ENCODE measurements at places on chromosomes 12 and 14.

GRCh38 chr12:120263748-120264085 is 1.8 kb downstream of the PXN start:
- no peak for DNase-seq

GRCh38 chr12:108827941-108828340 is 29.4 kb downstream of the SSH1 start:
- no peak for DNase-seq

GRCh38 chr12:84857525-84858208 is 54.9 kb downstream of the SLC6A15 start:
- DNase-seq, result no peak

DNA sequence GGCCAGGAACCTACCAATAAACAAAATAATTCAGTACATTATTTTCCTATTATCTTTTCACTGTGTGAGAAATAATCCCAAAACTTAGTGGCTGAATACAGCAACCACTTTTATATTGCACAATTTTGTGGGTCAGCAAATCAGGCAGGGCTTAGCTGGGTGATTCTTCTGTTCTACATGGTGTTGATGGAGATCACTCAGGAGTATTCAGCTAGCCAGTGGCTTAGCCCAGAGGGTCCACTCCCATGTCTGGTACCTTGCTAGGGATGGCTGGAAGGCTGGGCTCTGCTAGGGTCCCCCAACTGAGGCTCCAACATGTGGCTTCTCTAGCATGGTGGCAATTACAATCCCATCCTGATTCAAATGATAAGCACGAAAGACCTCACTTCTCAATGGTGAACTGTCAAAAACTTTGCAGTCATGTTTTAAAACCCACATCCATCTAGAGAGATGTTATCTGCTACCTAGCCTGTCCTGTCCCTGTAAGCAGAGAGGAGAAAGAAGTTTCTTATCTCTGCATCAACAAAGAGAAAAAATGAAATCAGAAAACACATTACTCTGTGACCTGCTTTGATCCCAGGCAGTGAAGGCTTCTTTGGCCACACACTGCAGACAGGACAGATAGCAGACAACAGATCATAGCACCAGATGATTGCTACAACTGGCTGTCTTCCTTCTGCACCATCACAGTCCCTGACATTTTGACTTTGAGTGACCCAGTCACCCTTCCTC is 51.0 kb upstream of the MYL2 start:
- DNase-seq, result no peak

GRCh38 chr12:108845696-108846095 is 11.7 kb downstream of the SSH1 start:
- no peak for DNase-seq

DNA sequence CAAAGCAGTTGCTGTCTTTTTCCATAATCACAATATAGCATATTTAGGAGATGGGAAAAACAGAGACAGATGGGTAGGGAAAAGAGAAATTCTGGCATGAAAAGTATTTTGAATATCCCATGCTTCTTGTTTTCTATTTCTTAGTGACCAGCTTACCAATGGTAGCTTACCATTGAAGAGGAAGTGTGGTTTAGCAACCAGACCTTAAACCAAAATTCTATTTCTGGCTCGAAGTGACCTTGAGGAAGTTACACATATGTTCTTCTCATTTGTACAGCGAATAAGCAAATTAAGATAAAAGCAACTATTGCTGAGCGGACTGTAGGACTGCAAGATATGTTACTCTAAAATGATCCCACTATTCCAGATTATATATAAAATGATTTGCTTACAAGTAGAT is 82.9 kb downstream of the FGD4 start:
- no peak for DNase-seq

GRCh38 chr12:18752947-18753346 is 15.0 kb downstream of the CAPZA3 start:
- DNase-seq, result peak; percentile 98

- DNase-seq, result no peak
Measured at GRCh38 chr12:5817246-5817645, 127.8 kb downstream of the ANO2 start.

GRCh38 chr14:67622675-67623074 is 3.0 kb downstream of the ARG2 start:
- peak; percentile 97 for DNase-seq

GRCh38 chr12:118520214-118521035 is 144.1 kb downstream of the SUDS3 start:
- DNase-seq, result peak; percentile 40

DNA sequence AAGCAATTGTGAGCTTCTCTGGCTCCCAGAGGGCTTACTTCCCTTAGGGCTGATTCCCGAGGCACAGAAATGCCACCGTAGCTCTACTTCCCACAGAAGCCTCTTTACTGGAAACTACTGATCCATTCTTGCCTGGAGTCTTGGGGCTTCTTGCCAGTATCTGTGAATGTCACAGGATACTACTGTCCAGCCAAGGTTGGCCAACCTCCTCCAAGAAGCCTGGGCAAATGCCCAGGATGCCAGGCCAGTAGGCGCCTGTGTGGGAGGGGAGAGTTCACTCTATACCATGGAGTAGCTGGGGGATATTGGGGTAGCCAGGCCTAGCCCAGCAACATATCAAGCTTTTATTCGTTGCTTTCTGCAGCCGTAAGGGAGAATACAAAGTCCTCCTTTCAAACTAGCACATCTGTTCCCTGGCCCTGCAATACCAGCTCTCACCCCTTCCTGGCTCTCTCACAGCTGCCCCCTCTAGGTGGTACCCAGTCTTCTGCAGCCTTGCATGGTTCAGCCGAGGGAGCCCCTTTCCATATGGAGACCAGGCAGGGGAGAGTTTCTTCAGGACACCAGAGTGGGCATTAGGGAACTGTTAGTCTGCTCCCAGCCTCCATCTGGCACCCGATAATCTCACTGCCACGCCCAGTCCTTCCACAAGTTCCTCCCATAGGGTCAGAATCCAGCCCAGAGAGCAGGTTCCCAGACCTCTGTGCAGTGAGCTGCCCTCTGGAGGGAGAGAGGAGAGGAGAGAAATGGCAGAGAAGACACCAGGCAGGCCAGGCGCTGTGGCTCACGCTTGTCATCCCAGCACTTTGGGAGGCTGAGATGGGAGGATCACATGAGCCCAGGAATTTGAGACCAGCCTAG is 24.3 kb upstream of the PLEK2 start:
- no peak for DNase-seq

DNA sequence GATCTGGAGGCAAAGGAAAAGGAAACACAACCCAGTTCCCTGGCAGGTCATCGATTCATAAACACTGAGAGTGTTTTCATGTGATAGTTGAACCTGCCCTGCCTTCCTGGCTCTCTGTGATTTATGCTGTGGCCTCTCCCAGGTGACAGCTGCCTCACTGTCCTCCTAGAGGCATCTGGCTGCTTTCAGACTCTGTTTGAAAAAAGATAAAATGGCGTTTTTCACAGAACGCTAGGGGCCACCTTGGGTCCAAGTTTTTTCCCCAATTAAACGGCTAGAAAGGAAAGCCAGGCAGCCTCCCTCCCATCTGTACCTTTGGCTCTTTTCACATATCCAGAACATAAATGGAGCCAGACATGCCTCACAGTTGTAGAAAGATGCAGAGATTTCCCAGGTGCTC is 252.6 kb upstream of the CCDC196 start:
- no peak for DNase-seq

GRCh38 chr14:88551094-88551870 is 3.5 kb downstream of the PTPN21 start:
- peak; percentile 91 for DNase-seq

DNA sequence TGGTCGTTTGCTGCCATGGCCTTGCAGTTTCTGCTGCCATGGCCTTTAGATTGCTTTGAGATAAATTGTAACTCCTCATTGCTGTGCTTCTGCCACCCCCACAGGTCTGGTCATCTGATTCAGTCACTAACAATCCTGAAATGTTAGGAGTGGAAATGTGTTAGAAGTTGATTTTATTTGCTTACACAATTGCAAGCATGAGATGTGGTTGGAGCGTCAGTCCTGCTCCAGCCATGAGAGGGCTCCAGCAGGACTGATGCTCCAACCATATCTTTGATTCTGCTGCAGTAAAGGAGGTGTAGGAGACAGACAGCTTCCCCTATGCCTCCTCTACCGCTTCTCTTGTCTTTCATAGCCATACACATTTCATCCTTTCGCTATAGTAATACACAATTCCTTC is 226.8 kb upstream of the RGS6 start:
- no peak for DNase-seq

GRCh38 chr12:15684896-15685658 is 104.1 kb downstream of the EPS8 start:
- DNase-seq, result no peak

DNA sequence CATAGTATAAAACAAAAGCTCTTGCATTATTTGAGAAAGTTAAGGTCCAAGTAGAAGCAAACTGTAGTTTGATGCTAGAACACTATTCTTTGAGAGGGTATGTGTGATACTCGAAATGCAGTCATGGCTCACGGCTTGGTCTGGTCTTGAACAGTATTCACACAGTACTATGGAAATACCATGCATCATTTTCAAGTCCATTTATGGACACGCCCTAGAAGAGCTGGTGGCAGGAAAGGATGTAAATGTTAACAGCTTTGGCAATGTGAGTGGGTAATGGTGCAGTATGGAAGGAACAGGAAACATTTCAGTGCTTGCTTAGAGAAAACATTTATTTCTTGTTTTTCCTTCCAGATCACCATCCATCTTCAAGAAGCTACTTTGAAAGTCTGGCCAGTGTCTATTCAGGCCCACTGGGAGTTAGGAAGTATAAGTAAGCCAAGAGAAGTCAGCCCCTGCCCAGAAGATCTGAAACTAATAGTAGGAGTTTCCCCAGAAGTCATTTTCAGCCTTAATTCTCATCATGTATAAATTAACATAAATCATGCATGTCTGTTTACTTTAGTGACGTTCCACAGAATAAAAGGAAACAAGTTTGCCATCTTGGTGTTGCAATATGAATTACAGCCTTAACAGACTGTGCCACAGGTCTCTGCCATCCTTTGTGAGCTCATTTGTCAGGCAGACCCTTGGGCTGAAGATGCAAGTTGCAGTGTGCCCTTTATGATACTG is 5.7 kb upstream of the AKAP5 start:
- DNase-seq, result no peak

DNA sequence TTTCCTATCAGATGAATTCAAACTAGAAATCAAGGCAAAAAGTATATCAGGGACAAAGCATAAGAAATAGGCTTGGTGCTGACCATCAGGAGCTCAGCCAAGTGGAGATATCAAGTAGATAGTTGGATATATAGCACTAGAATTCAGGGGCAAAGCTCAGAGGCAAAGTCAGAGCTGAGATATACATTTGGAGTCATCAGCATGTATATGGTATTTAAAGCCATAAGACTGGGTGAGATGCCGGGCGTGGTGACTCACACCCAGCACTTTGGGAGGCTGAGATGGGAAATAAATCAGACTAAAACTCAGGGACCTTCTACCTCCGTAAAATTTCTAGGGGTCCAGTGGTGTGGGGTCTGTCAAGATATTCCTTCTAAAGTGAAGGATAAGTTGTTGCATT is 38.9 kb upstream of the LIMA1 start:
- no peak for DNase-seq

- no peak for DNase-seq
Measured at GRCh38 chr12:131555197-131555846, 155.6 kb upstream of the SFSWAP start.

- no peak for DNase-seq
Measured at GRCh38 chr14:104106471-104106991, 21.0 kb downstream of the ASPG start.

DNA sequence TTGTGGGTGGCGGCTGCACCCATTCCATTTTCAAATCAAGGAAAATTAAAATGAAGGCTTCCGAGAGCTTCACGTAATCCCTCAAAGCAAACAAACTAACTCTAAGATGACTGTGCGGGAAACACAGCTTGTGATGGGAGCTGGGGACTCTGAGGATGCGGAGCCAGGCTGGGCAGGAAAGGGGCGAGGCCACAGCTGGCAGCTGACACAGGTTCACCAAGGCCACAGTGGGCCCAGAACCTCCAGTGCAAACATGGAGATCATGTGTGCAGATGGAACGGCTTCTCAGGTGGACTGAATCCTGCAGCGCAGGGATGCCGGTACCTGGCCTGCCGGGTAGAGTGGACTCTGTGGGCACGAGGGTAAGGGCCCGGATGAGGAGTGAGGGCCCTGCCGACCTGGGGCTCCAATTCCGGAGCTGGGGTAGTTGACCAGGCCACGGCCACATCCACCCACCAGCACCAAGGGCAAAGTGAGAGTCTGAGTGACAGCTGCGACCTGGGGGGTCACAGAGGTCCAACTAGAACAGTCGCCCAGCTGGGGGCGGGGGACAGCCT is 19.2 kb upstream of the BTBD6 start:
- no peak for DNase-seq

- peak; percentile 91 for DNase-seq
Measured at GRCh38 chr12:120445911-120446843, at the start of the genes GATC and TRIAP1. Gene GATC, plus strand, starts transcription at chr12:120446444. Its CDS starts 37 bp downstream, at chr12:120446481. Gene TRIAP1, minus strand, starts transcription at chr12:120446384. Its CDS starts 12 bp downstream, at chr12:120446372.

DNA sequence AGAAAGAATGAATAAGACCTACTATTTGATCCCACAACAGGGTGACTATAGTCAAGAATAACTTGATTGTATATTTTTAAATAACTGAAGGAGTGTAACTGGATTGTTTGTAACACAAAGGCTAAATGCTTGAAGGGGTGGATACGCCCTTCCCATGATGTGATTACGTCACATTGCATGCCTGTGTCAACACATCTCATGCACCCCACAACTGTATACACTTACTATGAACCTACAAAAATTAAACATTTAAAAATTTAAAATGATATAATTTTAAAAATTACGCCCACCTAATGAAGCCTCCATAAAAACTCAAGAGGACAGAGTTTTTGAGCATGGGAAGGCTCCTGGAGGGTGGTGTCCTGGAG is 94.5 kb downstream of the SCARB1 start:
- no peak for DNase-seq

DNA sequence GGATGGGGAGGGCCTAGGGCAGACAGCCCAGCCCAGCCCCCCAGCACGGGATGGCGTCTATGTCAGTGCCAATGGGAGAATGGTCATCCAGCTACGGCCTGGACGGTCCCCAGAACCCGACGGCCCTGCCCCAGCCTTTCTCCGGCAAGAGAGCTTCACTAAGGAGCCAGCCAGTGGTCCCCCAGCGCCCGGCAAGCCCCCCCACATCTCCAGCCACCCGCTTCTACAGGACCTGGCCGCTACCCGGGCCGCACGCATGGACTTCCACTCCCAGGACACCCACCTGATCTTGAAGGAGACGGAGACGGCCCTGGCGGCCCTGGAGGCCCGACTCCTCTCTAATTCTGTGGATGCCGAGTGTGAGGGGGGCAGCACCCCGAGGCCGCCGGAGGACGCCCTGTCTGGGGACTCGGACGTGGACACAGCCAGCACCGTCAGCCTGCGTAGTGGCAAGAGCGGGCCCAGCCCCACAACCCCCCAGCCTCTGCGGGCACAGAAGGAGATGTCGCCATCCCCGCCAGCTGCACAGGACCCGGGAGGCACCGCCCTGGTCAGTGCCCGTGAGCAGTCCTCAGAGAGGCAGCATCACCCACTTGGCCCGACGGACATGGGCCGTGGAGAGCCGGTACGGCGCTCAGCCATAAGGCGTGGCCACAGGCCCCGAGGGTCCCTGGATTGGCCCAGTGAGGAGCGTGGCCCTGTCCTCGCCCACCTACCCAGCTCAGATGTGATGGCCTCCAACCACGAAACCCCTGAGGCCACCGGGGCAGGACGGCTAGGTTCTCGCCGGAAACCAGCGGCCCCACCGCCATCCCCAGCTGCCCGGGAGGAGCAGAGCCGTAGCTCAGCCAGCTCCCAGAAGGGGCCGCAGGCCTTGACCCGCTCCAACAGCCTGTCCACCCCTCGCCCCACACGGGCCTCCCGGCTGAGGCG is 21.9 kb downstream of the CEP170B start:
- no peak for DNase-seq

Measured in mesendoderm (in vitro differentiated cells).